ENCODE measurements at places on chromosomes 6 and 20. TPM values are rescaled to one million over a fixed set of nuclear protein-coding genes. Genes with fewer than 3 reads are reported as not detected.

The HTR1E gene
- total RNA-seq: not detected

- no peaks in the 10 kb centered on the region for H3K27me3 ChIP-seq
- no peak for DNase-seq
- H3K27ac ChIP-seq: peak overlapping the region; percentile 98
- H3K36me3 ChIP-seq: no peaks in the 10 kb centered on the region
- H3K4me3 ChIP-seq: no peak overlapping the region
Observed at GRCh38 chr6:157763129-157763903, 59.7 kb upstream of the SNX9 start.

The CASP8AP2 gene
- 13.0 TPM for total RNA-seq

GRCh38 chr20:10469599-10469998 lies 34.5 kb downstream of the SLX4IP start:
- peak; percentile 37 for DNase-seq
- no peaks in the 10 kb centered on the region for H3K27me3 ChIP-seq
- peaks cover 18% of the 10 kb centered on the region for H3K4me1 ChIP-seq

DNA sequence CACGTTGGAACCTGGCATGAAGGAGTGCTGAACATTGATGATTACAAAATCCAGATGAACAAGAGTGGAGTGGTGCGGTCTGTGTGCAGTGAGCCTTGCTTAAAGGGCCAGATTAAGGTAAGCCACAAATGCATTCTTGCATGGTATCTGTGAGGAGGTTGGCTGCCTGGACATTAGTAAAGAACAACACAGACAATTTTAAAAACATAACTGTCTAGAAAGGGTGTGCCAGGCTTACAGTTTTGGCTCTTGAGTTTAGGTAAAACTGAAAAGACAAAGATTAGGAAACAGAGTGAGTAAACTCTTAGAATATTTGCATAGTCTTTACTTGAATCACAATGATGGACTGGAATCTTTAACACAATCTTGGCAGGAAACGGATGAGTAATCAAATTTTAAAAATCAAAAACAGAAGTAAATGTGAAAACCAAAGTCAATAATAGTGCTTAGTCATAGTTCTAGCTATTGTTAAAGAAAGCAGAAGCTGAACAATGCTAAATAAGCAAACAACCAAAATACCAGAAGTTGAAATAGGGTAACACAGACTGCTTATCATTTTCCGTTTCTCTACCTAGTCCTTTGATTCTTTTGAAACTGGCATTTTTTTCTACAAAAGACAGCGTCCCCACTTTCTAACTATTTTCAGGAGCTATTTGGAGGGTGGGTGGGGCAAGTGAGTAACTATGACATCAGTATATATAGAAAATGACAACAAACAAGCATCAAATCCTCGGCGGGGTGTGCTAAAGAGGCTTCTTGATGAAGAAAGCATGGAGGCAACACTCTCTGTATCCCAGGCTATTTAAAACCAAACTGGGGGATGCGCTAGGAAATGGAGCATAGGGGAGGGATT lies 185.8 kb upstream of the RAB32 start:
- peak overlapping the region; percentile 97 for H3K27ac ChIP-seq
- no peaks in the 10 kb centered on the region for H3K27me3 ChIP-seq
- H3K4me1 ChIP-seq: peaks cover 39% of the 10 kb centered on the region
- peak overlapping the region; percentile 56 for H3K4me3 ChIP-seq

The ECHDC1 gene
- total RNA-seq: 67.0 TPM

The GPR6 gene
- not detected for total RNA-seq

The LCA5 gene
- 10.1 TPM for total RNA-seq

The EDN3 gene
- total RNA-seq: not detected

- H3K36me3 ChIP-seq: no peaks in the 10 kb centered on the region
- no peaks in the 10 kb centered on the region for H3K4me1 ChIP-seq
- H3K4me3 ChIP-seq: no peak overlapping the region
Observed at GRCh38 chr6:91816335-91816734, 1229.5 kb upstream of the MAP3K7 start.

The GMNN gene
- total RNA-seq: 9.4 TPM

- H3K36me3 ChIP-seq: no peaks in the 10 kb centered on the region
- H3K4me3 ChIP-seq: no peak overlapping the region
- no peaks in the 10 kb centered on the region for H3K27me3 ChIP-seq
- DNase-seq: no peak
- peaks cover 11% of the 10 kb centered on the region for H3K4me1 ChIP-seq
Observed at GRCh38 chr6:106886922-106887797, 87.4 kb downstream of the CD24 start.

The SEL1L2 gene
- total RNA-seq: not detected

GRCh38 chr6:90249034-90249433 lies 47.6 kb downstream of the BACH2 start:
- H3K27me3 ChIP-seq: no peaks in the 10 kb centered on the region
- peaks cover 3% of the 10 kb centered on the region for H3K4me1 ChIP-seq
- DNase-seq: peak; percentile 52
- peak overlapping the region; percentile 7 for H3K27ac ChIP-seq
- no peak overlapping the region for H3K4me3 ChIP-seq
- H3K36me3 ChIP-seq: no peaks in the 10 kb centered on the region

DNA sequence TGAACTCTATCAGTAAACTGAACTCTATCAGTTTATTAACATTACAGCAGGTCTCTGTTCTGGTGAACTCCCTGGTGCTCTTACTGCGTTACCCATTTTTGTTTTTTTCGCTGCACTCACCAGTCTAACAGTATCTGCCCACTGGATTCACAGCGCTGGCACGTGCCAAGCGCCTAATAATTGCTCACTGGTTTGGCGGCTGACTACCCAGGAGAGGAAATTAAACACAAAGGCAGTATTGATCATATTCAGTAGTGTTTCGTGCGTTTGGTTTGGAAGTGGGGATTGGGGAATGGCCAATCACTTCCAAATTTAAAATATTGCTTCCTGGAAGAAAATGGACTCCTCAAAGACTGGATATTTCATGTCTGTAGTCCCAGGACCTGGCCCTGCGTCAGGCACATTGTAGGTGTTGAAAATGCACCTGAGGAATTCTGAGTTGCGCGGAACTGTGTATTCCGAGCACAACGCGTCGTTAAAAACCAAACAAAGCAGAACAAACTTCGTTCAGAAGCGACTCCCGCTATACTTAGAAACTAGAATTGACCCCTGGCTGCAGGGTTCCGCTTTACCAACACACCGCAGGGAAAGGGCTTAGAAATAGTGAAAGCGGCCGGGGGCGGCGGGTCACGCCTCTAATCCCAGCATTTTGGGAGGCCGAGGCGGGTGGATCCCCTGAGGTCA lies 1.1 kb upstream of the RPS12 start:
- H3K4me3 ChIP-seq: peak overlapping the region; percentile 85
- H3K4me1 ChIP-seq: peaks cover 39% of the 10 kb centered on the region
- peaks cover 32% of the 10 kb centered on the region for H3K27me3 ChIP-seq
- peak overlapping the region; percentile 83 for H3K27ac ChIP-seq
- peaks cover 36% of the 10 kb centered on the region for H3K36me3 ChIP-seq
- peak; percentile 84 for DNase-seq

The MAS1 gene
- not detected for total RNA-seq

The SLC23A2 gene
- total RNA-seq: 17.7 TPM

DNA sequence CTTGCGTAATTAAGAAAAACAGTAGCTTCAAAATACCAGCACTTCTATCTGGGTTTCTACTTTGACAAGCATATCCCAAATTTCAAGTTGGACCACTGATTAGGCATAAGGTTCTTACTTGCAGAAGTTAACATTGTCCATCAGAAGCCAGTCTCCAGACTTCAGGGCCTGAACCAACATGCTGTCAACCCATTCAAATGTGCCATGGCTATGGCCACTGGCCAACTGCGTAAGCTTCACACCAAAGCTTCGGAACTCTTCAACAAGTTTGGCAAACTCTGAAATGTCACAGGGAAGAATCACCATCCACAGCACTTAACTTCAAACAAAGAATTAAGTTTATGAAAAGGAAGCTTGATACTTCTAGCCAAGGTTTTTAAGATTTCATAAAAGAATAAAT lies 78.0 kb upstream of the LYRM2 start:
- peaks cover 53% of the 10 kb centered on the region for H3K36me3 ChIP-seq
- H3K27me3 ChIP-seq: no peaks in the 10 kb centered on the region
- H3K4me3 ChIP-seq: no peak overlapping the region
- no peaks in the 10 kb centered on the region for H3K4me1 ChIP-seq
- no peak for DNase-seq

The CEP162 gene
- 17.4 TPM for total RNA-seq

GRCh38 chr6:111614833-111615582 lies 9.3 kb upstream of the TRAF3IP2 start:
- no peaks in the 10 kb centered on the region for H3K4me1 ChIP-seq
- no peaks in the 10 kb centered on the region for H3K27me3 ChIP-seq
- no peak for DNase-seq
- no peak overlapping the region for H3K27ac ChIP-seq

The SLC22A23 gene
- total RNA-seq: 16.2 TPM

DNA sequence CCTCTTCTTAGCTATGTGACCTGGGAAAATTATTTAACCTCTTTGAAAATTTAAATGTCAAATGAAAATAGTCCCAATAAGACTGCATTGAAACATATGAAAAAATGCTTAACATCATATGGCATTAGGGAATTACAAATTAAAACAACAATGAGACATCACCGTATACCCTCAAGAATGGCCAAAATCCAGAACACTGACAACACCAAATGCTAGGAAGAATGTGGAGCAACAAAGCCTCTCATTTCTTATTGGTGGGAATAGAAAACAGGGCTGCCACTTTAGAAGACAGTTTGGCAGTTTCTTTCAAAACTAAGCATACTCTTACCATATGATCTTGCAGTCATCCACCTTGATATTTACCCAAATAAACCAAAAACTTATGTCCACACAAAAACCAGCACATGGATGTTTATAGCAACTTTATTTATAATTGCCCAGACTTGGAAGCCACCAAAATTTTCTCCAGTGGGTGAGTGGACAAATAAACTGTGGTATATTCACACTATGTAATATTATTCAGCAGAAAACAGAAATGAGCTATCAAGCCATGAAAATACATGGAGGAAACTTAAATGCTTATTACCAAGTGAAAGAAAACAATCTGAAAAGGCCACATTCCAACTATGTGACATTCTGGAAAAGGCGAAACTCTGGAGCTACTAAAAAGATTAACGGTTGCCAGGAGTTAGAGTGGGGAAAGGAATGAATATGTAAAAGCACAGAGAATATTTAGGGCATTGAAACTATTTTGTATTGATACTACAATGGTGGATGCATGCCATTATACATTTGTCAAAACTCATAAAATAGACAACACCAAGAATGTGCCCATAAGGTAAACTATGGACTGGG lies 459.9 kb downstream of the GRIK2 start:
- H3K4me3 ChIP-seq: no peak overlapping the region

GRCh38 chr6:159728531-159728964 lies 1.2 kb downstream of the WTAP start:
- no peak for DNase-seq
- H3K36me3 ChIP-seq: peaks cover 9% of the 10 kb centered on the region
- peak overlapping the region; percentile 91 for H3K27ac ChIP-seq
- peaks cover 25% of the 10 kb centered on the region for H3K4me1 ChIP-seq
- peak overlapping the region; percentile 84 for H3K4me3 ChIP-seq

GRCh38 chr6:20235041-20235440 lies 22.8 kb upstream of the MBOAT1 start:
- DNase-seq: no peak
- no peaks in the 10 kb centered on the region for H3K4me1 ChIP-seq
- no peak overlapping the region for H3K27ac ChIP-seq
- no peak overlapping the region for H3K4me3 ChIP-seq
- H3K36me3 ChIP-seq: no peaks in the 10 kb centered on the region

The PRSS16 gene
- not detected for total RNA-seq

The CLPSL2 gene
- not detected for total RNA-seq

The LY6G6D gene
- not detected for total RNA-seq

GRCh38 chr6:49462071-49462470 lies 982 bp downstream of the MMUT start:
- H3K27me3 ChIP-seq: no peaks in the 10 kb centered on the region
- peaks cover 4% of the 10 kb centered on the region for H3K36me3 ChIP-seq
- no peak for DNase-seq
- peak overlapping the region; percentile 91 for H3K27ac ChIP-seq

DNA sequence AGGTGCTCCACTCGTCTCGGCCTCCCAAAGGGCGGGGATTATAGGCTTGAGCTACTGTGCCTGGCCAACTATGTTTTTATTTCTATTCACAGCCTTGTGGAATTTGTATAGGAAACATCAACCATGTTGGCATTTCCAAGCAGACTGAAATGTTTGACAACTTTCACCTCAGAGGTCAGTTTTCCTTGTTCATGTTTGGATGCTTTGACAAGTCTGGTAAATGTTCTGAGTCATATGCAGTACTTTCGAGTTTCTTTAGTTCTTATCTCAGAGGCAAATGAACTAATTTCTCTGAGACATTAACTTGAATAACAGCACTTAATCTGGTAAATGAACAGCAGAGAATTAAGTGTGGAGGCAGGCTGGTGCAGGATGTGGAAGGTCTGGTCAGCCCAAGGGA lies 373.4 kb upstream of the SYNCRIP start:
- no peaks in the 10 kb centered on the region for H3K4me1 ChIP-seq
- no peaks in the 10 kb centered on the region for H3K27me3 ChIP-seq
- H3K27ac ChIP-seq: no peak overlapping the region
- no peak overlapping the region for H3K4me3 ChIP-seq

GRCh38 chr6:111114482-111114881 lies 27.2 kb downstream of the SLC16A10 start:
- H3K36me3 ChIP-seq: no peaks in the 10 kb centered on the region
- no peaks in the 10 kb centered on the region for H3K27me3 ChIP-seq
- peak overlapping the region; percentile 64 for H3K27ac ChIP-seq

The ADIG gene
- not detected for total RNA-seq

The PKHD1 gene
- total RNA-seq: not detected

- no peaks in the 10 kb centered on the region for H3K27me3 ChIP-seq
- DNase-seq: peak; percentile 30
- no peak overlapping the region for H3K4me3 ChIP-seq
- no peaks in the 10 kb centered on the region for H3K36me3 ChIP-seq
- H3K27ac ChIP-seq: no peak overlapping the region
Observed at GRCh38 chr6:142387997-142388815, 86.4 kb downstream of the ADGRG6 start.

- H3K4me1 ChIP-seq: peaks cover 30% of the 10 kb centered on the region
- peak; percentile 95 for DNase-seq
- peak overlapping the region; percentile 99 for H3K27ac ChIP-seq
- no peaks in the 10 kb centered on the region for H3K36me3 ChIP-seq
- peak overlapping the region; percentile 39 for H3K4me3 ChIP-seq
Observed at GRCh38 chr6:30769088-30769852, 24.9 kb upstream of the IER3 start.

DNA sequence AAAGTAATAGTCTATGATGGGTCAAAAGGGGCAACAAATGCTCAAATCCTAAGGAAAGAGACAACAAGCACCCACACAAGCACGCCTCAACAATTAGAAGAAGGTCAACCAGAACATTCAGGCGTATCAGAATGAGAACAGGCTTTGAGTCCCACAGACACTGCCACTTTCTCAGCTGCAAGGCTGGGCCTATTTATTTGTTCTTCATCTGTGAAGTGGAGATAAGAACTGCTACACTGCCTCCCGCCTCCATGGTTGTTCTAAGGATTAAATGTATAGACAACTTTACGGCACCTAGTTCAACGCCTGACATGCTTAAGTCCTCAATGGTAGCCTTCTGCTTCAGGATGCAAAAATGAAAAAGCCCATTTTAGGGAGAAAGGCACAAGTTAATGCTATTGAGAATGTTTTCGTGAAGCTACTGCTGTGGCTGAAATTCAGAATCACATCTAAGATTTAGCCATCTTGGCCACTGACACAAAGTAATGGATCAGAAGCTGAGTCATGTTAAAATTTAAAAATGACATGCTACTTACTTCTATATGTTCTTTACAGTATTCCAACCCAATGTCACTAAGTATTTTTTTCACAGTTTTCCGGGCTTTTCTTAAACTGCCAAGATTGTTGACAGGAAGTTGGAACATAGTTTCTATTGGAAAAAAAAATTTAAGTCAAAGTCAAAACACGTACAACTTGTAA lies 27.7 kb downstream of the ADNP start:
- no peaks in the 10 kb centered on the region for H3K4me1 ChIP-seq
- H3K4me3 ChIP-seq: no peak overlapping the region
- DNase-seq: no peak
- H3K36me3 ChIP-seq: peaks cover 42% of the 10 kb centered on the region
